ENCODE measurements at places on chromosomes 13 and 19. TPM values are rescaled to one million over a fixed set of nuclear protein-coding genes. Genes with fewer than 3 reads are reported as not detected.

GRCh38 chr19:35205733-35206323, 22.7 kb downstream of the FAM187B start:
- no peak overlapping the region for H3K4me3 ChIP-seq
- H3K27me3 ChIP-seq: no peaks in the 10 kb centered on the region
- DNase-seq: no peak
- H3K36me3 ChIP-seq: no peaks in the 10 kb centered on the region
- H3K4me1 ChIP-seq: no peaks in the 10 kb centered on the region

GRCh38 chr19:22882797-22883196, 50.7 kb downstream of the ZNF723 start:
- H3K27me3 ChIP-seq: no peaks in the 10 kb centered on the region
- no peaks in the 10 kb centered on the region for H3K4me1 ChIP-seq
- DNase-seq: no peak
- no peak overlapping the region for H3K27ac ChIP-seq
- no peaks in the 10 kb centered on the region for H3K36me3 ChIP-seq
- H3K4me3 ChIP-seq: no peak overlapping the region

GRCh38 chr13:44196196-44196751, 177.3 kb upstream of the SERP2 start:
- H3K36me3 ChIP-seq: no peaks in the 10 kb centered on the region
- H3K27me3 ChIP-seq: no peaks in the 10 kb centered on the region
- H3K27ac ChIP-seq: no peak overlapping the region
- H3K4me3 ChIP-seq: no peak overlapping the region
- no peaks in the 10 kb centered on the region for H3K4me1 ChIP-seq

GRCh38 chr19:55173714-55174409, 6.2 kb downstream of the SYT5 start:
- peak overlapping the region; percentile 43 for H3K4me3 ChIP-seq
- H3K27ac ChIP-seq: no peak overlapping the region
- H3K27me3 ChIP-seq: peaks cover 8% of the 10 kb centered on the region
- no peak for DNase-seq
- H3K4me1 ChIP-seq: peaks cover 3% of the 10 kb centered on the region
- H3K36me3 ChIP-seq: no peaks in the 10 kb centered on the region

- no peaks in the 10 kb centered on the region for H3K27me3 ChIP-seq
- no peak overlapping the region for H3K4me3 ChIP-seq
- peaks cover 41% of the 10 kb centered on the region for H3K4me1 ChIP-seq
- no peaks in the 10 kb centered on the region for H3K36me3 ChIP-seq
- H3K27ac ChIP-seq: no peak overlapping the region
- no peak for DNase-seq
These were observed 6.9 kb downstream of the ZNF787 start for GRCh38 chr19:56114051-56114777.

GRCh38 chr19:14381689-14382474, 638 bp downstream of the ADGRE5 start:
- no peaks in the 10 kb centered on the region for H3K4me1 ChIP-seq
- H3K4me3 ChIP-seq: peak overlapping the region; percentile 55
- peak overlapping the region; percentile 84 for H3K27ac ChIP-seq
- no peaks in the 10 kb centered on the region for H3K27me3 ChIP-seq

CAMSAP3 gene
- 5.6 TPM for total RNA-seq

IL4I1 gene
- total RNA-seq: 2.2 TPM

All from breast epithelium (tissue), 4 donors.